ENCODE measurements at places on chromosomes 3 and 15.

GRCh38 chr3:16496008-16496407 lies 17.5 kb downstream of the RFTN1 start:
- peaks cover 12% of the 10 kb centered on the region for H3K4me1 ChIP-seq
- no peak overlapping the region for H3K4me3 ChIP-seq
- no peak overlapping the region for H3K27ac ChIP-seq
- no peaks in the 10 kb centered on the region for H3K27me3 ChIP-seq
- H3K36me3 ChIP-seq = no peaks in the 10 kb centered on the region

- no peak for DNase-seq
- no peak overlapping the region for H3K4me3 ChIP-seq
- H3K27ac ChIP-seq = no peak overlapping the region
Measured at GRCh38 chr3:25372167-25372566, 55.9 kb upstream of the RARB start.

DNA sequence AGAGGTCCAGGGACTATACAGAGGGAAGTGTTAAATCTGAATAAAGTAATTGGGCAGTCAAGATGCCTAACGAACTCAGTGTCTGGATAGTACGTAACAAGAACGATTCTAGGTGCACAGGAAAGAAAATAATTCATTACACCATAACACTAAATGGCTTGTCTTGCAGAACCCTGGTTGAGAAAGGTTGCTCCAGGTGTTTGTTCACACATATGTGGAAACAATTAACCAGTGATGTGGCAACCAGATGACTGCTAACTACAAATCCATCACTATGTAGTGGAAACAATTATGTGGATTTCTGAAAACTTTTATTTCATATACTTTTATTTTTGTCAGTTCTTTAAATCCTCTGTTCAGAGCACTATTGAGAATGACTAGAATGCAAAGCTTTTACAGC lies 10.4 kb upstream of the HDC start:
- H3K4me1 ChIP-seq = no peaks in the 10 kb centered on the region
- DNase-seq = no peak
- no peaks in the 10 kb centered on the region for H3K36me3 ChIP-seq
- H3K27ac ChIP-seq = no peak overlapping the region

DNA sequence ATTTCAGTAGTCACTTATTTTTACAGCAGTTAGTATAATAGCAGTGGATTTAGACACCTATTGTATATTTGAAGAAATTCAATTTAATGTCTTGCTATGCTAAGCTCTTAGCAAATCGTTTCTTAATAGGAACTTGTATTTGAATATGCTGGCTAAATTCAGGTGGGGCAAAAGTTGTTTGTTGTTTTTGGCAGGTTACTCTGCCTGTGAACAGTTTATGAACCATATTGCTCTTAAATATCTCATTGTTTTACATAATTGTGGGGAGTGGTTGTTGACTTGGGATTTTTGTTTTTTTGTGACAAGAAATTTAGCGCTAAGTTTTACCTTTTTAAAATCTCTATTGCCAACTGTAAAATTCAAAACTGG lies 43.4 kb downstream of the NR2C2 start:
- H3K27me3 ChIP-seq = no peaks in the 10 kb centered on the region
- H3K4me3 ChIP-seq = no peak overlapping the region
- peaks cover 18% of the 10 kb centered on the region for H3K4me1 ChIP-seq
- H3K27ac ChIP-seq = no peak overlapping the region
